ENCODE measurements at places on chromosomes 16 and 17.

DNA sequence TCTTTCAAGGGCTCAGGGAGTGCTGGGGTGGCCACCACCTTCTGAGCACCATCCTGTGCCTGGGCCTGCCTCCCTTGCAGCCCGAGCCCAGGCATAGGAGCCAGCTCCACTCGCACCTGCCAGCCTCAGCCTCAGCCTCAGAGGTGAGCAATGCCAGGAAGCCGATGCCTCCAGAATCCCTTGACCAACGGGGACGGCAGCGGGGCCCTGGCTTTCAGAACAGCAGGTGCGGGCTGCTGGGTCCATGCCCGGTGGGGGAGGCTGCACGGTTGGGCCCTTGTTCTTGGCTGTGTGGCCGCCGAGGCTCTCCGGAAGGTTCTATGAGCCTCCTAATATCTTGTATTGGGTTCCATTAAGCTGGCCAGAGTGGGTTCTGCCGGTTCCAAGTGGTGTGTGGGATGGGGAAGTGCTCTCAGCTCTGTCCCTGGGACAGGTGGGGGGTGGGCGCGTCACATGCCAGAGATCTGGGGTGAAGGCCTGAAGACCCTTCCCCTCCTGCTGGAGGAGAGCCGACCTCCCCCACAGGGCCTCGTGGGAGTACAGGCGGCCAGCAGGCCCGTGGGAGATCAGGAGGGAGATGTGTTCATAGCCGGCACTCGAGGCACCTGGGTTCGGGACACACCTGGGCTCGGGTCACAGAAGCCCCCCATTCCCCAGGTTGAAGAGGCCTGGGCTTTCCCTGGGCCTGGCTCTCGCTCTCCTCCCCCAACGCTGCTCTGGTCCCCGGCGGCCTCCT lies 27.0 kb downstream of the NPTX1 start:
- DNase-seq = no peak

DNA sequence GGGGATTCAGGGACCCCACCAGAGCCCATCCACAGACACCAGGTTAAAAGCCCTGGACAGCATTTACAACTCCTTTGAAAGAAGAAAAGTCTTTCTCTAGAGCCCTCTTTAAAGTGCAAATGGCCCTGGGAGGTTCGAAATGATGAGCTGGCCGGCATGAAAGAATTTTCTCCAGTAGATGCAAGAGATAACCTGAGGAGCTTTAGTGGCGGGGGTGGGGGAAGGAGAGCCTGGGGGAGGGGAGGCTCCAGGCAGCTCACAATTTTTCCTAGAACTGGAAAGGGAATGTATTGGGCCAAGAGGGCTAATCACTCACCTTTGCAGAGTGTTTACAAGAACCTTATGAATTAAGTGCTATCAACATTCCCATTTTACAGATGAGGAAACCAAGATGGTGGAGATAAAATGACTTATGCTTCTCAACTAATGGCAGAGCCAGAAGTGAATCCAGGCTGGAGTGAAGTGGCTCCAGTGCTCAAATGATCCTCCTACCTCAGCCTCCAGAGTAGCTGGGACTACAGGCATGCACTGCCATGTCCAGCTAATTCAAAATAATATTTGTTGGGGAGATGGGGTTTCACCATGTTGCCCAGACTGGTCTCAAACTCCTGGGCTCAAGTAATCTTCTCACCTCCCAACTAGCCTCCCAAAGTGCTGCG lies 4.2 kb upstream of the CDH1 start:
- DNase-seq = no peak

DNA sequence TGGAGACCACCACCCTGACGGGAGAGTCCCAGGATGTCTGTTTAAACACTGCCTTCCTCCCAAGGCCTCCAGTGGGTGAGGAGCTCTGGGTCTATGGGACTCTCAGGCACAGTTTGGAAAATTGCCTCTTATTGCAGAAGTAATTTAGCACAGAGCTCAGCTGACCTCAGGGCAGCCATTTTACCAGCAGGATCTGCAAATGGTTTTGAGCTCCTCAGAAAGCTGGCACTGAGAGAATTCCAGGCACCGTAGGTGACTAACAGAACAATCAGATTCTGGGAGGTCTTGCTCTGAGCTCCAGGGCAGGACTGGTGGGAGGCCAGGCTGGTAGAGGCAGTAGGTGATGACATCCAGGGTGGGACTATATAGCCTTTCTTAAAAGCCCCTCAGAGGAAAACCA lies 17.3 kb upstream of the C16orf74 start:
- DNase-seq = no peak

- DNase-seq = no peak
Measured at GRCh38 chr17:32570081-32570396, 83.2 kb downstream of the CDK5R1 start.

GRCh38 chr17:19401321-19402010 lies 9.6 kb upstream of the RNF112 start:
- DNase-seq = no peak

DNA sequence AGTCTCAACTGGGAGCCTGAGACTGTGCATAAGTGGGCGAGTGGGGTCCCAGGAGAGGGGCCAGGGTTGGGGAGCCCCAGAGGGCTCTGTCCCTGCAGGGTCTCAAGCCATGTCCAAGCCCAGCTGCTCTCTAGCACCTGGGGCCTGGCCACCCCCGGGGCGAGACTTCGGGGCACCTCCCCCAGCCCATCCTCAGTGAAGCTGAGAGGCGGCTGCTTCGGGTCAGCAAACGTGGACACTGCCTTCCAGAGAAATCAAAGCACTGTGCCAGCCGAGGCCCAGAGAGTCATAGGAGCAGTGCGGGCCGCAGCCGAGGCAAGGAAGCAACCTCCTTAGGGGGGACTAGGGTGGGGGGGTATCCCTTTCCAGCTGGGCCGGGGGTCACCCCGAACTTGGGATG lies 77.5 kb downstream of the ENGASE start:
- DNase-seq = no peak

GRCh38 chr17:63040816-63041215 lies 74.8 kb downstream of the TANC2 start:
- no peak for DNase-seq

- no peak for DNase-seq
Measured at GRCh38 chr16:89795676-89796075, 20.8 kb downstream of the FANCA start.

DNA sequence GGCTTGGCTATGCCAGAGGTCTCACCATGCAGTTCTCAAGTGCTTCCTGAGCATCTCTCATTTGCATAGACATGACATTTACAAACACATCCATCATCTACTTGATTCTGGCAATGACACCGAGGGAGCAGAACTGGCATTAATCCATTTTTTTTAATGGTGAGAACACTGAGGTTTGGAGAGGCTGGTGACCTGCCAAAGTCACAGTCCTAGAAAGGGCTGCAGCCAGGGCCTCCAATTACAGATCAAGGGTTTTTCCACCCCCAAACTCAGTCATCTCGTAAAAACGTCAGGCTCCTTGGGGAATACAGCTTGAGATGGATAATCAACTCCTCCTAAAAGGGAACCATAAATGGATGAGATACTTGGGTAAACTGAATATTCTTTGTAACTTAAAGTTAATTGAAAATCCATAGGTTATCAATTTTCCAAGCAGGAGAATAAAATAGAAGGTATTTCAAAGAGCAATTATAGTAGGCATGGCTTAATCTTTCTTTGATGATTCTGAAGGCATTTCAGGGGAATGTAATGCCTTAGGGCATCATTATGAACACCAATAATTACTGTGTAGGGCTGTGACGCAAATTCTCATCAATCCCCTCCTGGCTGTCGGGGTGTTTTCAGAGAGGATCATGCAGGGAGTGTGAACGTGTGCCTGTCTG lies 9.4 kb upstream of the MEOX1 start:
- no peak for DNase-seq

DNA sequence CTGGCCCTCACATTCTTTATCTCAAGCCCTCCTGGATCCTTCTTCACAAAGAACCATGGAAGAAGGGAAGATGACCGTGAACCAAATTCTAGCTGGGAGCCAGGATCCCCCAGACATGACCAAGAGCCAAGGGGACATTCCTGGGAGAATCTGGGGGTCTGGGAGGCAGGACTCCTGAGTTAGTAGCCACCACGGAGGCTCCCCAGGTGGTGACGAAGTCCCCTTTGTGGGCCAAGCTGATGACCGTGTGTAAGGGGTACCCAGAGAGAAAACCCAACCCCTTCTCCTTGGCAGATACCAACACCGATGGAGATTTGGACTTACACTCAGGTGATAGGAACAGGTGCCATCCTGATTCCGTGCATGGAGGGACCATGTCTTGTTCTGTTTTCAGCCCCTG lies 6.8 kb upstream of the GFAP start:
- DNase-seq = no peak

DNA sequence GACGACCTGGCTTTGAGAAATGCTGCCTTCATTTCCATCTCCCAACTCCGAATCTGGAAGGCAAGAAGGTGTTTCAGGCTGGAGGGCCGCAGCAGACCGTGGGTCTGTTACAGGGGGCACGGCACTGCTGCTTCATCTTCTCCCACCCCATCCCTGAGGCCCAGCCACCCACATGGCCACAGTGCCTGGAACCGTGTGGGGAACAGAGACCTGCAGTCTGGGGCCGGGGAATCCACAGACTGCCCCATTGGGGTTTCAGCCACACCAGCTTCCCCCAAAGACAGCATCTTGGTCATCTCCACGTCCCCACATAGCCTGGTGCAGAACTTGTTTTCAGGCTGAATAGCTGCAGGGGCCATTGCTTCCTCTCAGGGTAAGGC lies 74.2 kb downstream of the MRC2 start:
- no peak for DNase-seq

DNA sequence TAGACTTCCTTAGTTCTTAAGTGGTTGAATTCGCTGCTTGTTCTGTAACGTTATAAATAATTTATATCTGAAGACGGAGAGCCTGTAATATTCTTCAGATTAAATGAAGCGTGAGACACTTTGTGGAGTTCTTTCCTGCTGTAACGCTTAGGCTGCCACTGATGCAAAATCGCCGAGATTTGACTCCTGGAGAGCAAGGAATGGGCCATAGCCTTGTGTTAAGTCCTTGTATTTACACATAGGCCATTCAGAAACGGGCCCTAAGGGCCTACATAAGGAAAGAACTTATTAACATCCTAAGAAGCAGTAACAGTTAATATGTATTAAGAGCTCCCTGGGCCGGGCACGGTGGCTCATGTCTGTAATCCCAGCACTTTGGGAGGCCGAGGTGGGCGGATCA lies 936 bp downstream of the EMC6 start:
- DNase-seq = no peak

GRCh38 chr16:243348-243747 lies 8.7 kb downstream of the FAM234A start:
- DNase-seq = no peak

DNA sequence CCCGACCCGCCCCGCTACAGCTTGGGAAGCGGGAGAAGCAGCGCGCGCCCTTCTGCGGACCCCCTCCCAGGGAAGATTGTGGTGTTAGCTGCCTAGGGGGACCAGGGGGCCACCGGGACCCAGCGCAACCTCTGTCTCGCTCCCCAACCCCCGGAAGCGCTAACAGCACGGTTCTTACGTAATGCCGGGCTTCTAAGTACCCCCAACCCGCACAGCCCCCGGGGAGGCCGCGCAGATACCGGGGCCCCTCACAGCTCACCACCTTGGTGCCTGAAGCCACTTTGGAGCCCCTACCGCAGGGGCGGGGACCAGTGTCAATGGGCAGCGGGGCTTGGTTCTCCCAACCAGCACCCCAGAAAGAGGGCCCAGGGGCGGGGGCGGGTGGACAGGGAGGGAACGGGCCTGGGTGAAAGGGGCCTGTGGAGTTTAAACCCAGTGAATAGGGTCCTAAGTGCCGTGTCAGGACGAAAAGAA lies 348 bp downstream of the MPP2 start:
- DNase-seq = no peak

GRCh38 chr17:57356153-57356718 lies 99.9 kb downstream of the MSI2 start:
- DNase-seq = no peak

DNA sequence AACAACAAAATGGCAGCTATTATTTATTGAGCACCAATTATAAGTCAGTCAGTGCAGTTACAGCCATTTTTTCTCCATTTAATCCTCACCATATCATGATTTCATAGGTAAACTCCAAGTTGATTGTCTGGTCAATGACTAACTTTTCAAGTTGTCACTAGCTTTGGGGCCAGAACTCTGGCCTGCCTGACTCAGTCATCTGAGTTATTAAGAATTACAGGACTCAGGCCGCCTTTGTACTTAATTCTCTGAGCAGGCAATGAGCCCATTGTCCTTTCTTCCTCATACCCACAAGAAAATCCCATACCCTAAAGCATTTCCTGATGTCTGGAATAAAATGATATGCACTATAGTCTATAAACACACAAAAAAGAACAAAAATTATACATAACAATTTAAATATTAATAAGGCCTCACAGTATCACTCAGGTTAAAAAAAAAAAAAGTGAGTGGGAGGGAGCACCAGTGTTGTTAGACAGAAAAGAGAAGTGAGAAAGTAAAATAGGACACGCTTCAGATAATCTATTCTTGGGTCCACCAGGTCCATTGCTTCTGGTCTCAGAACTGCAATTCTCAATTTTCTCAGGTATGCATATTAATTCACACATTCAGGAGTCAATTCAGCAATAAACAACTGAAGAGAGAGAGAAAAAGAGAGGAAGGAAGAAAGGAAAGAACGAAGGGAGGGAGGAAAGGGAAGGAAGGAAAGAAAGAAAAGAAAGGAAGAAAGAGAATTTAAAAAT lies 70.2 kb downstream of the SPAG9 start:
- no peak for DNase-seq

DNA sequence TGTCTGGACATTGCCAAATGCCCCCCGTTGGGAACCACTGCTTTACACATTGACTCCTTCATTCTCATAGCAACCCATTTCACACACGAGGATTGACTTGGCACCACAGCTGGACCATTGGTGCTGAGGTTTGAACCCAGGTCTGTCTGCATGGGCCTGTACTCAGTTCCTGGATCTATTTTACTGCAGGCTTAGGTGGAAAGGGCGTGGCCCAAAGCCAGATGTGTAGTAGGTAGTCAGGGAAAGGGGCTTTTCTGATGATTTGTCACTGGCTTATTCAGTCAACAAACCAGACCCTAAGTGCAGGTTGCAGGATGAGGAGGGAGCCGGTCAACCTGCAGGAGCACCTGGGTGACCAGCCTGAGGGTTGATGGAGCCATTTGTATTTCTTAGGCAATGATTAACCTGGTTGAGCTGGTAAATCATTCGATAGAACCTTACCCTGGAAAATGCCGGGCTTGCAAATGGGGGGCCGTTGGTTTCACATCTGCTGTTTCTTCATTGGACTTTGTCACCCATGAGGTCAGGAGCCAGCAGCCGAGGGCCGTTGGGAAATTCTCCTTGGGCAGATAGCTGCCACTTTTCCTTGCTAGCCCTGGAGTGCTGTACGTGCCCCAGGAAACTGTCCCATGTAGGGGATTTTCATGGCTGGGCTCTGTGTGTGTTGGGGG lies 104.4 kb downstream of the CMIP start:
- no peak for DNase-seq

GRCh38 chr16:23274968-23275367 lies 27.1 kb upstream of the SCNN1B start:
- DNase-seq = no peak

GRCh38 chr16:57585051-57585687 lies 42.7 kb downstream of the ADGRG5 start:
- no peak for DNase-seq
